ENCODE measurements at places on chromosomes 16 and 17.

- no peak for DNase-seq
Observed at GRCh38 chr16:55949518-55949917, 74.3 kb upstream of the CES5A start.

DNA sequence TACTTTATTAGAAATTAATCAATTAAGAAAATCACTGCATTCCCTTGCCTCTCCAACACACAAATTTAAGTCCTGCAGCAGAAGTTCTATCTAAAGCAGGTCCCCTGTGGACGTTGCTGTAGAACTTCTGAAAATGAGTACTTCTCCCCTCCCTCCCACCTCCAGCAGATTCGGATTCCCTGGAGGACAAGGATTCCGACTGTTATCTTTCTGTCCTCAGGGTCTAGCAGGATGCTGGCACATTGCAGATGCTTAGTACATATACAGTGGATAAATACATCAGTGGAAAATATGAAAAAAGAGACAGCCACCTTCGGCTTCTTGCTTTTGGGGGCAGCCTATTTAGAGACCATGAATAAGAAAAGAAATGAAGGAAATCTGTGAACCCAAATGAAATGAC lies 32.1 kb downstream of the NTN1 start:
- DNase-seq = no peak

- DNase-seq = no peak
Observed at GRCh38 chr16:53297477-53297876, 136.8 kb upstream of the RBL2 start.

DNA sequence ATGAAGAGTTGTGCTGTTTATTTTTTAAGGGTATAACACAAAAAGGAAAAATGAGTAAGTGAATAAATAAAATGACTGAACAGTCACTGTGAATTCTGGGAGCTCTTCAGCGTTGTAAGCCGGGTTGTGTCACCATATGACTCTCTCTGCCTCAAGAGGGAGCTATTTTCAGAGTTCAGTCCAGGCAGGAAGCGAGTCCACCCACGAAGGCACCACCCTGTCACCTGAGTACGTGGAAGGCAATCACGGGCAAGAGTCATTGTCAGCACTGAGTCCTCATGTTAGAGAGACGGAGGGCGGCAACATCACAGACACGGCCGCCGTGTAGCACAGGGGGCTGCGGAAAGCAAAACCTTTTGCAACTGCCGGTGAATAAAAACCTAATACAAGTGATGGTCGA lies 227.6 kb downstream of the UTP18 start:
- no peak for DNase-seq

- no peak for DNase-seq
Observed at GRCh38 chr16:52834736-52835465, 217.8 kb downstream of the CHD9NB start.

- DNase-seq = no peak
Observed at GRCh38 chr17:80945736-80946135, 45.9 kb upstream of the CHMP6 start.

DNA sequence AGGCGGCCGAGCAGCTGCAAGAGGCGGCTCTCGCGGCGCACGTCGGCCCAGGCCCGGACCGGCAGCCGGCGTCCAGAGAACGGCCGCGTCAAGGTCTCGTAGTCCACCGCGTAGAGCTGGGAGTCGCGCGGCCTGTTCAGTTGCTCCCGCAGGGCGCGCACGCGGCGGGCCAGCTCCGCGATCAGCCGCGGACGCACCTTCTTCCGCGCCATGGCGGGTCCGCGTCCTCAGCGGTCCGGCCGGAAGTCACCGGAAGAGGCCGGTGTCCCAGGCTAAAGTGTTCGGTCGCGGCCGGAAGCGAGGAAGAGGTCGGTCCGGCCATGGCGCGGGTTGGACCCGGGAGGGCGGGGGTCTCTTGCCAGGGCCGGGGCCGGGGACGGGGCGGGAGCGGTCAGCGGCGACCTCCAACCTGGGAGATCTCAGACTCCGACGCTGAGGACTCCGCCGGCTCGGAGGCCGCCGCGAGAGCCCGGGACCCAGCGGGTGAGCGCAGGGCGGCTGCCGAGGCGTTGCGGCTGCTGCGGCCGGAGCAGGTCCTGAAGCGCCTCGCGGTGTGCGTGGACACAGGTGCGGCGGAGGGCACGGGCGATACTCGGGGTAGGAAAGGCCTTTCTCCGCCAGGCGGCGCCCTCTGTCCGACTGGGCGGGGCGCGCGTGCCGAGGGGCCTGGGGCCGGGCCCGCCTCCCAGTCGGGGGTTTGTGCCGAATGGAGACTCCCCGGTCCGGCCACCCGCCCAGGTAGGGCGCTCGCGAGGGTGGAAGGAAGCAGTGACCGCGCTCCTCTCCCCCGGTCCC lies at the start of gene MRPS34:
Gene MRPS34, minus strand, starts transcription at position 227 of the 795 bp plus-strand sequence. Its CDS starts 15 bp downstream, at position 212.
- DNase-seq = no peak

- DNase-seq = no peak
Observed at GRCh38 chr17:21239680-21240368, 13.4 kb downstream of the NATD1 start.

GRCh38 chr16:49713770-49714169 lies 142.1 kb downstream of the ZNF423 start:
- no peak for DNase-seq

DNA sequence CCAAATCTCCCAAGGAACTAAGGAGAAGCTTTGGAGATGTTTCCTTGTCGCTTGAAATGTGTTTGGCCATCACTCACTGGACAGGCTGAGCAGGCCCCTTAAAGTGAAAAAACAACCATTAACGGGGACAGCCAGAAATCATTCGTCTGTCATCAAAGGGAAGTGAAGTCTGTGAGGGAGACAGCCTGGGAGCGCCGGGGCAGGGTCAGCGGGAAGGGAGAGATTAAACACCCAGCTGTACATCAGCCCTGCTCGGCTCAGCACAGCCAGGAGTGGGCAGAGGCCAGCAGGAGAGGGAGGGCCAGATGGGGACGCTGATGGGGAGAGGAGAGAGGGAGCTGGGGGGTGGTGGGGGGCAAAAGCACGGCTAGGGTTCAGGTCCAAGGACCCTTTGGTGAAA lies 105.1 kb downstream of the SDK2 start:
- no peak for DNase-seq

Measured in SIG-M5 (cell line).